ENCODE measurements at places on chromosomes 2 and 18.
A peak's percentile ranks its signal among the peaks of the same experiment; 100 is the strongest.

DNA sequence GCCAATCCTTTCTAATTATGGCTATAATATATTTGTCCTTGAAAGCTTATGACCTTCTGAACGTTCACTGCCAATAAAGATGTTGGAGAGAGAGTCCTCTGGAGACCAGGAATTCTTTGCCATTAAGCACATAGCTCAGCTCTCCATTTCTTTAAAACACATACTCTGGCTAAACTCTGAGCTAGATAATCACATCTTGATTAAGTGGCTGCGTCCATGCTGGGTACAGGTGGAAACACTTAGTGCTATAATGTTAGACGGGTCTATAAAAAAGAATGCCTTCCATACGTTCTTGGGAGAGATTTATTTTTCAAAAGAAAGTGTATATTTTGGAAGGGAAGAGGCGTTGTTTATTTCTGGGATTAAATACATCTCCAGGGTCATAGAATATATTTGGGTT, 314.5 kb downstream of the LPIN1 start:
- no peak for DNase-seq

DNA sequence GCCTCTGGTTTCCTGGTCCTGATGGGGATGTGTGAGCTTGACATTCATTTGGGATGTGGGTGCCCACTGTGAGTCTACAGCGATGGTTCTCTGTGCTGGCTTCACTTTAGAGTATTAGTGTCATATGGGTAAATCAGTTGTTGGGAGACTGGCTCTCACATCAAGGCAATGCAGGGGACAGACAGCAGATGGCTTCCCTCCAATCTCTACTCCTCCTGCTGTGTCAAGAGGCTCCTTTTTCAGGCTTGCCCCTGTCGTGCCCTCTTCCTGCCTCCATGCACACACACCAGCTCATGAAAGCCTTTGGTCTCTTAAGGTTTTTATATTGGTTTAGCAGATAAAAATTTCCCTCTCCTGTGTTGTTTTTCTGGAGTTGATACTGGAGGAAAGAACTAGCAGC, 315.6 kb downstream of the RDH14 start:
- DNase-seq, result no peak

DNA sequence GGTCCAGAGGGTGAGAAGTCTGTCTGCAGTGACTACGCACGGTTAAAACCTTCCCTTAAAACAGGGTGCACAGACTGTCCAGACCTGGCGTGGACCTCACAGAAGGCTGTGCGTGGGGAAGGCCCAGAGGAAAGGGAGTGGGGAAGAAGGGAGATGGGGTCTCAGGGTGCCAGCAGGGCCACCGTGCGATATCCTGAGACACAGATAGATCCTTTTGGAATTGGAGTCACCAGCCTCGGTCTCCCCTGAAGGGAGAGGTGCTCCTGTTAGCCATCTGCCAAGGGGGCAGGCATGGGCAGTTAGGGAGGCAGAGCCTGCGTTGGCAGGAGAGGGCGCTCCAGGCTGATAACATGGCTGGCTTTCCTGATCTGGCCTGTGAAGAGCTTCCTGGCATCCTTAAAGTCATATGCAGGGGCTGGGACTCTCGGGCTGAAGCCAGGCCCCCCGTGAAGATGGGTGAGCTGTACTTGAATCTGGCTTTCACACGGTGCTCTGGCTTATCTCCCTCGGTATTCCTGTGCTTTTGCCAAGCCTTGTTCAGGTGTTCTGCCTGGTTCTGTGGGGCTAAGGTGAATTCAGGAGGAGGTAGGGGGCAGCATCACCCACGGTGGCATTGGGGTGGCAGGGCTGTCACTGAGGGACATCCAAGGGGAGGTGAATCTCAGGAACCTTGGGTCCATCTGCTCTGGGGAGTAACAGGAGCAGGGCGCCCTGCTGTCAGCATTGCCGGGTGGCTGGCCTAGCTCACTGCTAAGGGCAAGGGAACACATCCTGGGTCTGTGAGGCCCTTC, 107.2 kb upstream of the SMAD2 start:
- DNase-seq, result no peak

GRCh38 chr18:74796211-74796610, 198.5 kb downstream of the ZNF407 start:
- DNase-seq, result no peak

DNA sequence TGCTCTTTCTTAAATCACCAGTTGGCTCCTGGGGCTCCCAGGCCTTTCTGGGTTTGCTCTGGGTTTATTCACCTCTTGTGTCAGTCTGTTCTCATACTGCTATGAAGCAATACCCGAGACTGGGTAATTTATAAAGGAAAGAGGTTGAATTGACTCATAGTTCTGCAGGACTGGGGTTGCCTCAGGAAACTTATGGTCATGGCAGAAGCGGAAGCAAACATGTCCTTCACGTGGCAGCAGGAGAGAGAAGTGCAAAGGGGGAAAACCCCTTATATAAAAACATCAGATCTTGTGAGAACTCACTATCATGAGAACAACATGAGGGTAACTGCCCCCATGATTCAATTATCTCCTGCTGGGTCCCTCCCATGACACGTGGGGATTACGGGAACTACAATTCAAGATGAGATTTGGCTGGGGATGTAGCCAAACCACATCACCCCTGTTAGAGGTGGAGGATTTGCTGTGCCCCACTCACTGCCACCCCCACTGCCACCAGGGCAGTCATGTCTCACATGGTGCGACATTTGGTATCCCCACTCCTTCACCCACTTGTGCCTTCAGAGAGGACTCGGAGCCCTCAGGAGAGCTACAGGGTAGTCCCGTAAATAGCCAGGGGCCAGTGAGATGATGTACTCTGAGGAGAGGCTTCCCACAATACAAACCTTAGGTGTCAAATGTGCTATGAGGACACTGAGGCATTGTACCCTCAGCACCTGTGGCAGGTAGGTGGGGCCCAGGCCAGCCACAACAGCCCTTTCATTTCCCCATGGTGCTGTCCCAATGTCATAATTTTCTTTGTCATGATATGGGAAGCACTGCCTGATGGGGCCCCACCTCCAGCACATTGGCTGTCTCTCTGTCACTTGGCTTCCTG, 35.7 kb downstream of the CDC42EP3 start:
- DNase-seq, result peak; percentile 74

- peak; percentile 14 for DNase-seq
Observed at GRCh38 chr2:233152541-233152940, 92.4 kb downstream of the INPP5D start.

- no peak for DNase-seq
Observed at GRCh38 chr2:85448461-85449213, 30.1 kb downstream of the SH2D6 start.

GRCh38 chr2:35415282-35415681, 940.3 kb upstream of the CRIM1 start:
- DNase-seq, result no peak

DNA sequence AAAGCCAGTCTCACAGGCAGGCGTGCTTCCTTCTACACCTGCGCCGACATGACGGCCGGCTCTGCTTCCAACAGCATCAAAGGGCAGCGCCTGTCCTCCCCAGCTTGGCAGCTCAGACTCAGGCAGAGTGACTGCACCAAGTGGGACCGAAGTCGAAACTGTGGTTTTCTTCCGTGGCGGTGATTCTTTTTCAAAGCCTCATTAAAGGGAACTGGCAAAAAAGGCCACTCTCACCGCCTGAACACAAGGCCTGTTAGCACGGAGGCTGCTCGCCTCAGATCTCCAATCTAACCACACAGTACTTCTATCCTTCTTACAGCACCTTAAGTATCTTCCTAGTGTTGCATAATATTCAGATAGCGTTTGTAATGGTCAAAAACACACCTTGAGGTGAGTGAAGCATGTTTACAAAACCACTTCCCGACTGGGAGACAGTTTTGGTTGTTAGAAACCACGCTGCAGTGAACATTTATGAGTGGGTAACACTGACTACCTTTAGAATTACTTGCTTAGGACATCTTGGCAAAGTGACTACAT, 236.4 kb downstream of the HDAC4 start:
- DNase-seq, result no peak

GRCh38 chr2:129575431-129575830, 404.0 kb upstream of the RAB6C start:
- DNase-seq, result no peak

DNA sequence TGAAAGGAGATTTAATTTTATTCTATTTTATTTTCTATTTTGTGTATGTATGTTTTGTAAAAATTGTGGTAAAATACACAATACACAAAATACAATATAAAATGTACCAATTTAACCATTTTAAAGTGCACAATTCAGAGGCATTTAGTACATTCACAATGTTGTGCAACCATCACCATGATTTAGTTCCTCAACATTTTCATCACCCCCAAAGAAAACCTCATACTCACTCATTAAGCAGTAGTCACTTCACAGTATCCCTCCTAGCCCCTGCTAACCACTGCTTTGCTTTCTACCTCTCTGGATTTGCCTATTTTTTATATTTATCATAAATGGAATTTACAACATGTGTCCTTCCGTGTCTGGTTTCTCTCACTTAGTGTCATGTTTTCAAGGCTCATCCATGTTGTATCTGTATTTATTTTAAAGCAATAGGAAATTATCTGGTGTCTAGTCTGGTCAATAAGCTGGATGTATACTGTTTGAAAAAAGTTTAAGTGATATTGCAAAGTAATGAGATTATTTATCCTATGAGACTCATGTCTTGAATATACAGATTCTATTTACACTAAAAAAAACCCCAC, 77.9 kb upstream of the GLS start:
- DNase-seq, result no peak

GRCh38 chr2:224807153-224807964, 91.2 kb upstream of the CCDC195 start:
- DNase-seq, result no peak

- peak; percentile 92 for DNase-seq
Observed at GRCh38 chr2:37767959-37768925, 96.8 kb upstream of the CDC42EP3 start.

GRCh38 chr18:70384181-70384790, 95.4 kb downstream of the SOCS6 start:
- DNase-seq, result peak; percentile 66

DNA sequence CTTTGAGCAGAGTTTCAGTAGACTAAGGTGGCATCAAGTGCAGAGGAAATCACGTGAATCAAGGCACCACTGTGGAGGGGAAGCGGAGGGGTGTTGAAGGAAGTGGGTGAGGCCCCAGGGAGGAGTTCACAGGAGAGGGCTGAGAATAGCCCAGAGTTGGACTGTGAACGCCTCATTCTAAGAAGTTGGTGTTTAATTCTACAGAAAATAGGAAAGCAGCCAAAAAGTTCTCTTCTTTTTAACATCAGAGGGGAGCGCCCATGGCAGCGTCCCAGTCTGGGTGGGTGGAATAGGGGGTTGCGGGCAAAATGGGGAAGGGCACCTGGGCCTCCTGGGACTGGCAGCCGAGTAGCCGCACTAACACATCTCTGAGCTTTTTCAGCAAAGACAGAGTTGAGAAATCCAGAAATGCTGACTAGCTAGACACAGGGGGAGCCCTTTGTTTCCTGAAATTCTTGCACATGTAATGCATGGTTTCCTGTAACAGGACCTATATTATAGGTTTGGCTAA, 97.0 kb downstream of the NEB start:
- no peak for DNase-seq

DNA sequence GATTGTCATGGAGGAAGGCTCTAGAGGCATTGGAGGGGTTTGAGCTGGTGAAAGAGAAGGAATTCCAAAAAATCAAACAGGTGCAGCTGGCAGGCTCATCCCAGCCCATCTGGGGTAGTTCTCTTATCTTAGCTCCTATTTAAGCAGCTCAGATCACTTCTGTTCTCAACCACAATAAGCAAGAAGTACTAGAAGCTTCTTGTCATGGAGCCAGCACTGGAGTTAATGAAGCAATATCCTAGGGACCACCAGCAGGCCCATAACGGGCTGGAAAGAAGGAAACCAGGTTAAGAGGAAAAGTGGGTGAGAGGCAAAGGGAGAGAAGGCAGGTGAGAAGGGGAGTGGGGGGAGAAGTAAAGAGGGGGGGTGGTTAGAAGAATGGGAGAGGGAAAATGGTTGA, 100.7 kb upstream of the ZFP36L2 start:
- no peak for DNase-seq

GRCh38 chr2:114754907-114755563, 312.6 kb downstream of the DPP10 start:
- DNase-seq, result no peak

DNA sequence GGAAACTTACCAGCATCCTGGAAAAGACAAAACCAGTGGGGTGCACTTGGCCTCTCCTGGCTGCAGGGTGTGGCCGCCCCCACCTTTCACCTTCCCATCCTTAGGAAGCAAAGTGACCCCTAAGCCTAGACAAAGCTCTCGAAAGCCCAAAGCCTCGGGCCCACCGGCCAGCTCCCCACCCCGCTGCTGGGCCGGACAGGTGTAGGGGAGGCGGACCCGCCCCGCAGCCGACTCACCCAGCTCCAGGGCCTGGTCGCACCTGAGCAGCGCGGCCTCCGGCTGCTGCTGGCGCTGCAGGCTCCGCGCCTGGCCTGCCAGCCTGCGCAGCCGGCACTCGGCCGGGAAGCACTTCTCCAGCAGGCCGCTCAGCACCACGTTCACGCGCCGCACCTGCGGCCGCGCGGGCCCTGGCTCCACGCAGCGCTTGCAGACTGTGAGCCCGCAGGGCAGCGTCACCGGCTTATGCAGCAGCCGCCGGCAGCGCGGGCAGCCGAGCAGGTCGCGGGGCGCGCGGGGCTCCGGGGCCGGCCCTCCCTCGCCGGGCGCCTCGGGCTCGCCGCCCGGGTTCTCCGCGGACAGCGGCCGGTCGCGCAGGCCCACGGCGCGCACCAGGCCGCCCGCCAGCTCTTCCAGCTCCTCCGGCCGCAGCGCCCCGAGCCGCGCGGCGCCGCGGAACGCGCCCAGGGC, 979 bp downstream of the LONRF2 start:
- DNase-seq, result no peak

DNA sequence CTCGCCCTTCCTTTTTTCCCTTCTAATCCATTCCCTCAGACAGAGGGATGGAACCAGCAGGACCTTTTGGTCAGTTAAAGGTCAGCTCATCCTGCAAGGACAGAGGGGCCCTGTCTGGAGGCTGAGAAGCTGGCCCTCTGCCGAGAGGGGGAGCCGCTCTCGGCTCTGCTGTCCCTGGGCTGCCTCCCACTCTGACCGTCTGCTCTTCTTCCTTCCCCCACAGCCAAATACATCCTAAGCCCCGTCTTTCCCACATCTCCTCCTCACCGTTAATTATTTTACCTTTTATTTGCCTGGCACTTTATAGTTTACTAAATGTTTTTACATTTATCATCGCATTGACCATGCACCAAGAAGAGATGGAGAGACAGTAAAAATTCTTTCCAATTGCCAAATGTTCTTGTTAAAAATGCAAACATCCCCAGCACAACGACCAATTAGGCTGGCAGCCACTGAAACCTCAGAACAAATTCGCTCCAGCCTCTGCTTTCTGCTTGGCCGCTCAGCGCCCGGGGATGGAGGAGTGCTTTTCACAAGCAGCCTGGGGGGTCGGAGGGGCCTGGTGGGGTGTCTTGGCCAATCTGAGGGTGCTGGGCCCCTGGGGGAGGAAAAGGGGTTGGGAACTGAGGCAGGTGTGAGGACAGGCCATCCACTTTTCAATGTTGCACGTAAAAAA, 123.7 kb downstream of the TNS1 start:
- no peak for DNase-seq

- no peak for DNase-seq
Observed at GRCh38 chr2:181578829-181579228, 78.1 kb downstream of the CERKL start.

Data from GM04504 (cell line).